ENCODE measurements at places on chromosomes 12 and 14.

DNA sequence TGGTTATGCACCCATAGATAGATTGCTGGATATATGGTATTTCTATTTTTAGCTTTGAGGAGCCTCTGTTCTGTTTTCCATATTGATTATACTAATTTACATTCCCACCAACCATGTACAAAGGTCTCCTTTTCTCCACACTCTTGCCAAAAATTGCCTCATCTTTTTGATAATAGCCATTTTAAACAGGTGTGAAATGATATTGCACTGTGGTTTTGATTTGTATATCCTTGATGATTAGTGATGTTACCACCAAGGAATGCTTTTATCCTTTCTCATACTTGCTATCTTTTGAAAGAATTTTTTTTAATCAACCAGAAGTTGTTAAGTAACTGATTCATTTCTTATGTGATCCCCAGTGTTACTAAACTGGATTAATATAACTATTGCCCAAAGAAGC is 60.0 kb downstream of the BBS10 start:
- H3K36me3 ChIP-seq = no peaks in the 10 kb centered on the region
- peaks cover 4% of the 10 kb centered on the region for H3K4me1 ChIP-seq
- no peak overlapping the region for H3K27ac ChIP-seq
- H3K27me3 ChIP-seq = no peaks in the 10 kb centered on the region

- no peaks in the 10 kb centered on the region for H3K4me1 ChIP-seq
- H3K36me3 ChIP-seq = no peaks in the 10 kb centered on the region
- H3K27me3 ChIP-seq = no peaks in the 10 kb centered on the region
- no peak overlapping the region for H3K27ac ChIP-seq
- DNase-seq = no peak
Measured at GRCh38 chr12:92695056-92695455, 7.7 kb upstream of the PLEKHG7 start.

DNA sequence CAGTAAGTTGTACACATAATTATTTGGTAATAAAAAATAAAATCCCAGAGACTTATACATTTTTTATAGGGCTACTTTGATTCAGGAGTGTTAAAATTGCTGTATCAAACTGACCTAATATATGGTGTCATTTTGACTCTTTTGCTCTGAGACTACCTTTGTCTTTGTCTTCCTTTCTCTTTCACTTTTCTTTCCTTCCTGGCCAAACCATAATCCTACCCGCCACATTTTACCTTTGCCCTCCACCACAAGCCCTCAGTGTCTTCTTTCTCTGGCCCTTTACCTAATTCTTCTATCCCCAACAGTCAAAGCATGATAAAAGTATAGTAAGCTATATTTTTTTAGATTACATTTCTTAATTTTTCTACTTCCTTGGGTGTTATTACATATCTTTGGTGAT is 62.0 kb downstream of the CAND1 start:
- H3K27me3 ChIP-seq = no peaks in the 10 kb centered on the region
- no peak overlapping the region for H3K27ac ChIP-seq

- H3K4me3 ChIP-seq = no peak overlapping the region
- H3K27me3 ChIP-seq = no peaks in the 10 kb centered on the region
- no peak for DNase-seq
- H3K27ac ChIP-seq = no peak overlapping the region
- no peaks in the 10 kb centered on the region for H3K4me1 ChIP-seq
Measured at GRCh38 chr12:98686603-98687002, 41.5 kb downstream of the APAF1 start.

- no peaks in the 10 kb centered on the region for H3K36me3 ChIP-seq
- H3K27ac ChIP-seq = no peak overlapping the region
- no peaks in the 10 kb centered on the region for H3K27me3 ChIP-seq
- DNase-seq = no peak
- H3K4me3 ChIP-seq = no peak overlapping the region
Measured at GRCh38 chr12:44403185-44403584, 472.9 kb downstream of the NELL2 start.

DNA sequence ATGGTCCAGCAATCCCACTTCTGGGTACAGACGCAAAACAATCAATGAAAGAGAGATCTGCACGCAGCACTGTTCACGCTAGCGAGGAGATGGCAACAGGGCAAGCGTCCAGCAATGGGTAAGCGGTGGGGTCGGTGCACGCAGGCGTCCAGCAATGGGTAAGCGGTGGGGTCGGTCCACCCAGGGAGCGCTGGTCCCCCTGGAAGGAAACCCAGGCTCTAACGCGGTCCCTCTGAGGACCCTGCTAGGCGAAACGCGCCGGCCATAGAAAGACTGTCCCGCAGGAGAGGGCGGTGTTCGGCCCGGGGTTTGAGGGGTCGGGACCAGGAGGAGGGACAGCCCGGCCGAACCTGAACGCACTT is 618 bp upstream of the PGAM5 start:
- no peaks in the 10 kb centered on the region for H3K27me3 ChIP-seq
- peak overlapping the region; percentile 60 for H3K4me3 ChIP-seq
- H3K27ac ChIP-seq = no peak overlapping the region
- H3K4me1 ChIP-seq = no peaks in the 10 kb centered on the region

GRCh38 chr12:132544080-132544397 is 54.1 kb downstream of the FBRSL1 start:
- H3K4me1 ChIP-seq = no peaks in the 10 kb centered on the region
- no peak for DNase-seq
- H3K4me3 ChIP-seq = no peak overlapping the region
- H3K27me3 ChIP-seq = peaks cover 33% of the 10 kb centered on the region
- no peaks in the 10 kb centered on the region for H3K36me3 ChIP-seq
- H3K27ac ChIP-seq = no peak overlapping the region

DNA sequence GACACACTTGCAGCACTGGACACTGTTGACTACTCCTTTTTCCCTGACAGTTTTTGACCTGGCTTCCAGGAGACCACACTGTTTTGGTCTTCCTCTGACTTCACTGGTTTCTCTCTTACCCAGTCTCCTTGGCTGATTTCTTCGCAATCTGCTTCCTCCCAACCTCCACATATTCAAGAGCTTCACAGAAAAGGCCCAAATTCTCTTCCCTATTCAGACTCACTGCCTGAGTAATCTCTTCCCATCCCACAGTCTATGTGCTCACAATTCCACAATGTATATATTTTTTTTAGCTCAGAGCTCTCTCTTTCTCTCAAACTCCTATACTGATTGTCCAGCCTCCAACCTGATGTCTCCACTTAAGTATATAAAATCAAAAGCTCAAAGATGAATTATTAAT is 115.4 kb downstream of the SINHCAF start:
- H3K4me3 ChIP-seq = no peak overlapping the region
- H3K27ac ChIP-seq = no peak overlapping the region
- H3K27me3 ChIP-seq = no peaks in the 10 kb centered on the region
- DNase-seq = no peak
- H3K4me1 ChIP-seq = peaks cover 1% of the 10 kb centered on the region
- H3K36me3 ChIP-seq = no peaks in the 10 kb centered on the region

- no peak overlapping the region for H3K27ac ChIP-seq
- no peaks in the 10 kb centered on the region for H3K4me1 ChIP-seq
- H3K4me3 ChIP-seq = no peak overlapping the region
- DNase-seq = no peak
- no peaks in the 10 kb centered on the region for H3K27me3 ChIP-seq
Measured at GRCh38 chr12:92109613-92110012, 36.0 kb downstream of the BTG1 start.

- no peak for DNase-seq
- no peaks in the 10 kb centered on the region for H3K27me3 ChIP-seq
Measured at GRCh38 chr14:51521764-51522163, 129.9 kb upstream of the FRMD6 start.

DNA sequence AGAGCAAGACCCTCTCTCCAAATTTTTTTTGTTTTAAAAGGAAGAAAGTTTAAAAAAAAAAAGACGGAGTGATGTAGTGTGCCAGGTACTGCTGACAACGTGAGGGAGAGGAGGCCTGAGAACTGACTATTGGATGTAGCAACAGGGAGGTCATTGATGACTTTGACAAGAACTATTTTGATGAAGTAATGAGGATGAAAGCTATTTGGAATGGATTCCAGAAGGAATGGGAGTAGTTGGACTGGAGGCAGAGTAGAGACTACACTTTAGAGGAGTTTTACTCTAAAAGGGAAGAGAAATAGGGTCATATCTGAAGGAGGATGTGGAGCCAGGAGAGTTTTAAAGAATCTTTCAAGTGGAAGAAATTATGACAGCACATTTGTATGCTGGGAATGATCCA is 27.8 kb upstream of the SLC38A2 start:
- H3K27me3 ChIP-seq = no peaks in the 10 kb centered on the region
- DNase-seq = no peak
- H3K27ac ChIP-seq = no peak overlapping the region
- no peaks in the 10 kb centered on the region for H3K36me3 ChIP-seq
- peaks cover 2% of the 10 kb centered on the region for H3K4me1 ChIP-seq
- H3K4me3 ChIP-seq = no peak overlapping the region

GRCh38 chr14:49505041-49505766 is 81.0 kb downstream of the RPS29 start:
- no peak overlapping the region for H3K4me3 ChIP-seq
- H3K4me1 ChIP-seq = no peaks in the 10 kb centered on the region
- no peak overlapping the region for H3K27ac ChIP-seq
- H3K27me3 ChIP-seq = no peaks in the 10 kb centered on the region
- no peak for DNase-seq
- H3K36me3 ChIP-seq = no peaks in the 10 kb centered on the region

- no peaks in the 10 kb centered on the region for H3K4me1 ChIP-seq
- H3K36me3 ChIP-seq = no peaks in the 10 kb centered on the region
- no peak for DNase-seq
- H3K4me3 ChIP-seq = no peak overlapping the region
Measured at GRCh38 chr12:105640761-105641160, 310.3 kb downstream of the C12orf75 start.

- no peak for DNase-seq
- H3K27me3 ChIP-seq = no peaks in the 10 kb centered on the region
- no peaks in the 10 kb centered on the region for H3K4me1 ChIP-seq
- no peak overlapping the region for H3K4me3 ChIP-seq
Measured at GRCh38 chr14:31337331-31337730, 83.0 kb downstream of the HEATR5A start.

- no peak overlapping the region for H3K4me3 ChIP-seq
- no peaks in the 10 kb centered on the region for H3K36me3 ChIP-seq
Measured at GRCh38 chr14:94458096-94458495, 5.5 kb upstream of the SERPINA11 start.

DNA sequence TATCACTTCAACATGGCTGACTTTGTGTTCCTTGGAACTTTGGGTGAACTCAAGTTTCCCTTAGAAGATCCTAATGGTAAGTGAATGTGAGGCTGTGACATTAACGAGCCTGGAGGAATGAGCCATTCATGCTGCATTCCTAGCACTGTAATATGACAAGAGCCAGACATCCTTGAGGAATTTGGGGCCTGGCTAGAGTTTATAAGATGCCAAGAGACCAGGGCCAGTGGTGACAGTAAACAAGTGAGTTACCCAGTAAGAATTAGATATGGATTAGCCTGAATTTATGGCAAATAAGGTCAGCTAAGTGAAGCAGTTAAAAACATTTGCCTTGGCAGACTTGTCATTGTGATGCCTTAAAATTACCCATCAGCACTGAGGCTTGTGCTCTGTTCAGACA is 232.4 kb downstream of the AKAP6 start:
- no peak for DNase-seq
- H3K27me3 ChIP-seq = no peaks in the 10 kb centered on the region
- no peaks in the 10 kb centered on the region for H3K36me3 ChIP-seq
- no peaks in the 10 kb centered on the region for H3K4me1 ChIP-seq

DNA sequence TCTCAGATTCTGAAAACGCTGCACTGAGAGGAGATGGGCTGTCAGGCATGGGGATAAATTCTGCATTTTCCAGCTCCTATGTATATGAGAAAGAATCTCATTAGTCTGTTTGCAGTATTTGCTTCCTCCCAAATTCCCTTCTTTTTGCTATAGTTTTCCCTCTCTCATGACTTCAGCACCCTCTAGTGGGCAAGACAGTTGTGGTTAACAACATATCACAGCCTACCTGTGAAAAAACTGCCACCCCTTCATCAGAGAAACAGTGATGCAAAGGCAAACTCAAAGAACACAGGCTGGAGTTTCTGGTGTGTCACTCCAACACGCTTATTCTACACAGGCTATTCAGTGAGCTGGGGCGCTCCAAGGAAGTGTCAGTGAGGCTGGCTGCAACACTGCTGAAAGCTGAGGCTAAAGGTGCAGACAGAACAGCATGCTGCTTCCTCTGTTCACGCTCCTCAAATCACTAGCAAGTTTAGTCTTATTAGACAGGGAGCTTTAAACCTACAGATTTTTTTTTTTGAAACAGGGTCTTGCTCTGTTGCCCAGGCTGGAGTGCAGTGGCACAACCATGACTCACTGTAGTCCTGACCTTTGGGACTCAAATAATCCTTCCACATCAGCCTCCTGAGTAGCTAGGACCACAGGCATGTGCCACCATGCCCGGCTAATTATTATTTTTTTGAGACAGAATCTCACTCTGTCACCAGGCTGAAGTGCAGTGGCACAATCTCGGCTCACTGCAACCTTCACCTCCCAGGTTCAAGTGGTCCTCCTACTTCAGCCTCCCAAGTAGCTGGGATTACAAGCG is 19.3 kb downstream of the ZC2HC1C start:
- no peak overlapping the region for H3K4me3 ChIP-seq
- no peaks in the 10 kb centered on the region for H3K4me1 ChIP-seq
- H3K36me3 ChIP-seq = peaks cover 12% of the 10 kb centered on the region
- H3K27ac ChIP-seq = no peak overlapping the region

GRCh38 chr12:51763743-51764142 is 84.8 kb downstream of the FIGNL2 start:
- no peaks in the 10 kb centered on the region for H3K36me3 ChIP-seq
- H3K4me1 ChIP-seq = no peaks in the 10 kb centered on the region
- no peak overlapping the region for H3K27ac ChIP-seq
- DNase-seq = no peak
- no peaks in the 10 kb centered on the region for H3K27me3 ChIP-seq

- no peaks in the 10 kb centered on the region for H3K4me1 ChIP-seq
- H3K4me3 ChIP-seq = no peak overlapping the region
- no peak overlapping the region for H3K27ac ChIP-seq
- no peak for DNase-seq
- H3K36me3 ChIP-seq = no peaks in the 10 kb centered on the region
- H3K27me3 ChIP-seq = no peaks in the 10 kb centered on the region
Measured at GRCh38 chr14:71013551-71014192, 106.4 kb downstream of the PCNX1 start.

GRCh38 chr12:69987579-69988091 is 162.6 kb downstream of the MYRFL start:
- DNase-seq = no peak
- no peak overlapping the region for H3K4me3 ChIP-seq
- no peak overlapping the region for H3K27ac ChIP-seq
- H3K36me3 ChIP-seq = no peaks in the 10 kb centered on the region

DNA sequence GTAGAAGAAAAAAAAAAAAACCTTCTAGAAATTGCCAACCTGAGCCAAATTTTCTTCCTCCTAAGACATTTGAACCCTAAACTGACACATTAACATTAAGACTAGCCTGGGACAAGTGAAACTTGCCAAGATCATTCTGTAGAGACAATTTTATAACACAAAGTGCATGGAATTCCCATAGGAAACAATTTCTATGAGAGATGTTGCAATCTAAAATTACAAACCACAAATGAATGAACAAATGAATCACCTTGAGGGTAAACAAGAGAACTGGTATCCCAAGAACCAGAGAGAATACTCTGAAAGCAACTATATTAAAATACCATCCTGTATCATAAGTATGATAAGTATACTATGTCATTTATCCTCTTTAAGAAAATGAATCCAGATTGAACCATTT is 165.3 kb downstream of the DICER1 start:
- H3K4me1 ChIP-seq = no peaks in the 10 kb centered on the region
- no peak for DNase-seq
- H3K27ac ChIP-seq = no peak overlapping the region
- no peak overlapping the region for H3K4me3 ChIP-seq
- no peaks in the 10 kb centered on the region for H3K27me3 ChIP-seq
